T-helper 17 cell (primary cell): ENCODE measurements at places on chromosomes 1 and 21. TPM values are rescaled to one million over a fixed set of nuclear protein-coding genes. Genes with fewer than 3 reads are reported as not detected.

The RNF186 gene
- total RNA-seq, result not detected

- H3K36me3 ChIP-seq, result peaks cover 5% of the 10 kb centered on the region
- H3K27me3 ChIP-seq, result peaks cover 71% of the 10 kb centered on the region
- peaks cover 13% of the 10 kb centered on the region for H3K4me1 ChIP-seq
- H3K27ac ChIP-seq, result no peak overlapping the region
- H3K4me3 ChIP-seq, result no peak overlapping the region
Measured at GRCh38 chr1:46515576-46515975, 25.9 kb downstream of the DMBX1 start.

GRCh38 chr1:59673573-59674450 lies 140.9 kb upstream of the HOOK1 start:
- H3K36me3 ChIP-seq, result peaks cover 4% of the 10 kb centered on the region
- no peak overlapping the region for H3K27ac ChIP-seq
- H3K4me1 ChIP-seq, result peaks cover 6% of the 10 kb centered on the region
- no peak overlapping the region for H3K4me3 ChIP-seq

DNA sequence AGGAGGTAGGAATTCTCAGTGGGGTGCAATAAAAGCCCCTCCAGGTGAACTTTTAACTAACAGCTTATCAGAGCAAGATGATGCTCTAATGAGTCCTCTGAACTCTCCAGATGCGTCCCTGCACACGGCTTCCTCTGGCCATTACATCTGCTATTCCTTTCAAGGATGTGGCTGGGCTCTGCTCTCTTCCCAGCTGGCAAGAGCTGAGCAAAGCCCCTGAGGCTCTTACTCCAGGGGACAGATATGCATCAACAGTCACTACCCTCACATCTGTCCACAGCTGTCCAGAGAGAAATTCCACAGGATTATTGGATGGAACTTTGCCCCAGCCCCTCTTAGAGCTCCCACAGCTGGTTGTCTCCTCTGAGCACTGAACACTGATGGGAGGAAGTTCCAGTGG lies 267.8 kb downstream of the C1orf94 start:
- peaks cover 31% of the 10 kb centered on the region for H3K27me3 ChIP-seq
- no peak for DNase-seq
- no peak overlapping the region for H3K4me3 ChIP-seq
- H3K4me1 ChIP-seq, result no peaks in the 10 kb centered on the region
- no peak overlapping the region for H3K27ac ChIP-seq

- H3K4me1 ChIP-seq, result peaks cover 56% of the 10 kb centered on the region
- no peak overlapping the region for H3K4me3 ChIP-seq
- no peaks in the 10 kb centered on the region for H3K27me3 ChIP-seq
- DNase-seq, result no peak
- H3K27ac ChIP-seq, result no peak overlapping the region
- no peaks in the 10 kb centered on the region for H3K36me3 ChIP-seq
Measured at GRCh38 chr21:37248298-37248697, 18.8 kb downstream of the VPS26C start.

- no peak for DNase-seq
- no peak overlapping the region for H3K4me3 ChIP-seq
- peaks cover 64% of the 10 kb centered on the region for H3K27me3 ChIP-seq
Measured at GRCh38 chr1:5620997-5621396, 371.2 kb downstream of the NPHP4 start.

- no peak overlapping the region for H3K4me3 ChIP-seq
- peaks cover 19% of the 10 kb centered on the region for H3K27me3 ChIP-seq
- no peak overlapping the region for H3K27ac ChIP-seq
- H3K36me3 ChIP-seq, result no peaks in the 10 kb centered on the region
- no peak for DNase-seq
Measured at GRCh38 chr1:87842156-87842555, 513.5 kb downstream of the LMO4 start.

GRCh38 chr1:63772876-63773275 lies 941 bp upstream of the ROR1 start:
- no peak overlapping the region for H3K27ac ChIP-seq
- peaks cover 4% of the 10 kb centered on the region for H3K36me3 ChIP-seq
- H3K4me3 ChIP-seq, result peak overlapping the region; percentile 80
- H3K4me1 ChIP-seq, result peaks cover 13% of the 10 kb centered on the region
